ENCODE measurements at places on chromosomes 12 and 14.

DNA sequence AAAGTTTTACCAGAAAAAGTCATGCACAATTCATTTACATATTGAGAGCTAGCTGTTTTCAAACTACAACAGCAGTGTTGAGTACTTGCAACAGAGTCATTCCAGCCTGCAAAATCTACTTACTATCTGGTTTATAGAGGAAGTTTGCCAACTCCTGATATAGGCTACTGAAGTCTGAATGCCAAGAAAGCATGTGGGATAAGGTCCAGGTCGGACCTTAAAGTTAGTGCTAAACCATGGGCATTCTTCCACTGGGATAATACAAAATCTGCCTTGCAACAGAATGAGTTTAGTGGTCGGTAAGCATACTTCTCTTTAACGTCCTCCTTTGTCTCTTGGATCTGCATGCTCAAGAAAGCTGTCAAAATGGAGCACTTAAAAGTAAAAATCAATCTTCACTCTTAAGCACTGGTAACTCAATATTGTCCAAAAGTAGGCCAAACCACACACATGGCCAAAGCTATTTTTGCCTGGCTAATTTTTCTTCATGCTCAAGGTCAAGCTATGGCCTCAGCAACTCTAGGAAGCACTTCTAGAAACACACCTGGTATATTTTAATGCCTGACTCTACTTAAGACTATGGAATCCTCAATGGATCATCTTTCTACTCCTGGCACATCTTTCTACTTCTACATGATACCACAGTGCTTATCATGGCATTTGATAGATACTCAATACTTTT, 364.9 kb upstream of the KITLG start:
- DNase-seq, result no peak

DNA sequence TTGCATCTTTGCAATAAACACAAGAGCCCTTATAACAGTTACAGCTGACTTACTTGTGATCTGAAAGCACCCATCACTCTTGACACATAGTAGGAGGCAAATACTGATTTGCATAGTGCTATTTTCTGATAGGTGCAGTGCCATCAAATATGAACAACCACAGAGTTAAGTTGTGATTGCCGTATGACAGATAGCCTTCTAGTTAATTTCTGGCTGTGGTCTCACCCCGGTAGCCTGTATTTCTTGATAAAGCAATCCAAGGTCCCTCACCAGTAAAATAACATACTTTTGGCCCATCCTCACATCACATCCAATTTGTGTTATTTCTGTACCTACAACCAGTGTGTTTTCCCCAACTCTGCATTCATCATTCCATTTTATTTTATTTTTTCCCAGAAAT, 23.3 kb upstream of the STYK1 start:
- no peak for DNase-seq

- no peak for DNase-seq
These were observed 161.1 kb downstream of the SLC35F4 start for GRCh38 chr14:57704763-57705162.

- DNase-seq, result no peak
These were observed 1.1 kb upstream of the INSM2 start for GRCh38 chr14:35532783-35533356.

DNA sequence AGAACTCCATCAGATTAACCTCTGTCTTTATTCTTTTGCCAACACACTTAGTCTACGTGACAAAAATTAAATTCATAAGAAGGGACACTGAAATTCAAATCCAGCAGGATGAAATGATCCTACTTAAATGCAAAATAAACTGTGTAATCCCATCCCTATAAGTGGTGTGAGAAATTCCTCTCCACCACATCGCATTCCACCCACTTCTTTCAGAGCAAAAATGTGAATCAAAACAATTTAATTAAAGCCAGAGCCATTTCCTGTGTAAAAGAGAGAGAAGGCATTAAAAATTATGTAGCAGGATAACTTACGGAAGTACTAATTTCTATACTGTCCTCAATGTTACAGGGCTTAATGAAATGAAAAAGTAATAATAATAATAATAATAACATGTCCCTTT, 844.3 kb downstream of the GALC start:
- DNase-seq, result no peak

GRCh38 chr12:71438670-71439361, 782 bp upstream of the LGR5 start:
- no peak for DNase-seq

GRCh38 chr12:22180705-22181104, 134.7 kb downstream of the CMAS start:
- no peak for DNase-seq
